ENCODE measurements at places on chromosomes 12 and 14.

GRCh38 chr12:53325511-53326061 lies 4.2 kb upstream of the AAAS start:
- DNase-seq: peak; percentile 81

DNA sequence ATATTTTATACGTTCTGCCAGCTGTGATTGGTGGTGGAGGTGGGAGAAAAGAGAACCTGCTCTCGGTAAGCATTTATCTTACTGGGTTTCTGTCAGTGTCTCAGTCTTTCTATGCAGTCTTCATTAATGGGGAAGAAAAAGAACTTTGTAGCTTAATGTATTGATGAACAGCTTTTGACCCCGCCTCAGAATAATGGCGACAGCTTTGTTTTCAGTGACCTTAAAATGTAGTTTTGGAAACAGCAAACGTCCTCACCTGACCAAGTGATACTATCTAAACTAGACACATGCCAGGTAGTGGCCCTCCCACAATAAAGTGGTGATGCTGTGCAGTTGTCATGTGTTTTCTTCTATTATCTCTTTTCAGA lies 1.4 kb downstream of the DACT1 start:
- DNase-seq: no peak

- DNase-seq: no peak
Measured at GRCh38 chr12:10358969-10359368, 30.9 kb downstream of the KLRK1 start.

- no peak for DNase-seq
Measured at GRCh38 chr12:116425256-116426193, 133.7 kb upstream of the MAP1LC3B2 start.

GRCh38 chr12:58169826-58170225 lies 228.5 kb downstream of the ATP23 start:
- no peak for DNase-seq

GRCh38 chr12:105765053-105766014 lies 373.4 kb downstream of the NUAK1 start:
- no peak for DNase-seq

Data from osteoblast (primary cell).